ENCODE measurements at places on chromosomes 5 and 9.

DNA sequence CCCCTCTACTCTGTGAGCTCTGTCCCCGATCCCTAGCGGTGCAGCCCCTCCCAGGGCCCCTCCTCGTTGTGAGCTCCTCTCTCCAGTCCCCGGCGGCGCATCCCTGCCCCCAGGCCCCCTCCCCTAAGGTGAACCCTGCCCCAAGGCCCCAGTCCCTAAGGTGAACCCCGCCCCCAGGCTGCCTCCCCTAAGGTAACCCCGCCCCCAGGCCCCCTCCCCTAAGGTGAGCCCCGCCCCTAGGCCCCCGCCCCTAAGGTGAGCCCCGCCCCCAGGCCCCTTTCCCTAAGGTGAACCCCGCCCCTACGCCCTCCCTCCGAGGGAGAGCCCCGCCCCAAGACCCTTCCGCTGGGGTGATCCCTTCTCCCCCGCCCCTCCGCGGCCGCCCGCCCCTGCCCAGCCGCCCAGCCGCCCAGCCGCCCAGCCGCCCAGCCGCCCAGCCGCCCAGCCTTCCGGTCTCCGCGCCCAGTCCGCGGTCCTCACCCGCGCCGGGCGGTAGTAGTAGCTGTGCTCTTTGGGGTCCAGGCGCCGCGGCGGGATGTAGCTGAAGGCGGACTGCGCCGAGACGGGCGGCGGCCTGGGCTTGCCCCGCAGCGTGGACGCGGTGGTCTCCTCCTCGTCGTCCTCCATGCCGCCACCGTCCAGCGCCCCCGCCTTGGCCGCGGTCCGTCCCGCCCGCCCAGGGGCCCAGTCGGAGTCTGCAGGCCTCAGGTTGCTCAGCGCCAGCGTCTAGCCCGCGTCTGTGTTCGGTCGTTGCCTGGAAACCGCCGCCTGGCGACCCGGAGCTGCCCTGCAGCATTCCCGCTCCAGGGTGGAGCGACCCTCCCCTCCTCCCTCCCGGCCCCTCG lies at the start of gene CFAP90:
CFAP90 (minus strand) TSS at position 739 of the 845 bp plus-strand sequence; CDS start at position 627, 112 bp downstream.
- DNase-seq, result no peak

- DNase-seq, result no peak
Observed at GRCh38 chr5:143968071-143968878, 156.3 kb downstream of the HMHB1 start.

GRCh38 chr5:57724836-57725235 lies 242.2 kb upstream of the ACTBL2 start:
- no peak for DNase-seq

- no peak for DNase-seq
Observed at GRCh38 chr5:93557021-93557604, 23.9 kb downstream of the NR2F1-AS1 start.

- no peak for DNase-seq
Observed at GRCh38 chr9:94802251-94802650, 75.8 kb downstream of the AOPEP start.

GRCh38 chr9:83231039-83231438 lies 168.1 kb upstream of the RASEF start:
- DNase-seq, result no peak

DNA sequence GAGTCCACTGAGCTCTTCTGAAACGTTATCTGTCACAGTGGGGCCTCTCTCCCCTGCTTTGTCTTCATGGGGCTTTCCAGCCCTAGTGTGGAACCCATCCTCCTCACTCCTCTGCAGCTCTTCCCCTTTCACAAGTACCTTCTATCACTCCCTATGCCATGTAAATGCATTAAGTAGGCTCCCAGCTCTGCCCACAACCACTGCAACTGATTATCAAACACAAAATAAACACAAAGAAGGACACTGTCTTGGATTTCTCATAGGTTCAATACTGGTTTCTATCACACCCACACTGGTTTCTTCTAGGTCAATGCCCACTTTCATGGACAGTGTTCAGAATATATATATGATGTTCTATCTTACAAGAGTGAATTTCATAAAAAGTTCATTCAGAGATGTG lies 139.4 kb downstream of the GNAQ start:
- no peak for DNase-seq

- DNase-seq, result no peak
Observed at GRCh38 chr9:96779089-96779488, 1.2 kb upstream of the ZNF510 start.

- DNase-seq, result no peak
Observed at GRCh38 chr5:109723606-109724005, 33.9 kb downstream of the MAN2A1 start.

All from stimulated activated CD4-positive, alpha-beta T cell treated with anti-CD3 and anti-CD28 coated beads, Interleukin-12 subunit alpha, Interleukin-12 subunit beta, amount 100 ng/mL, for 4 hours (primary cell).